ENCODE measurements at places on chromosomes 4 and X.

DNA sequence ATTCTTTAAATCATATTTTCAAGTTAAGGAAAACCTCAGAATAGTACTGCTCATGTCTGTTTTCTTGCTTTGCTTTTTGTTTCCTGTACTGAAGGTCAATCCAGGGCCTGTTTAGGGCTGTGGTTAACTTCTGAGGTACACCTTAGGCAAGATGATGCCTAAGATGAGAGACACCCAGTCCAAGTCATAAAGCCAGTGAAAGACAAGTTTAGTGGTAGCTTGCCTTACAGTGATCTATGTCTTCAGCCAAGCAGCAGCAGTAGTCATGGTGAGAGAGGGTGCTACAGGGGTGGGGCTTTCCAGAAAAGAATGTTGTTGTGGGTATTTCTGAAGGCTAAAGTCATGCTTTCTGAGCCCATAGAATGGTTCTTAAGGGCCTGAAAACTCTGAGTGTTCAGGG is 173.7 kb downstream of the VSIG4 start:
- no peak for DNase-seq

- DNase-seq, result no peak
These were observed 9.3 kb upstream of the CPE start for GRCh38 chr4:165369522-165369921.

- DNase-seq, result no peak
These were observed 211.3 kb downstream of the PALLD start for GRCh38 chr4:168708108-168708507.

GRCh38 chrX:123432361-123433150 is 248.5 kb downstream of the GRIA3 start:
- DNase-seq, result no peak

DNA sequence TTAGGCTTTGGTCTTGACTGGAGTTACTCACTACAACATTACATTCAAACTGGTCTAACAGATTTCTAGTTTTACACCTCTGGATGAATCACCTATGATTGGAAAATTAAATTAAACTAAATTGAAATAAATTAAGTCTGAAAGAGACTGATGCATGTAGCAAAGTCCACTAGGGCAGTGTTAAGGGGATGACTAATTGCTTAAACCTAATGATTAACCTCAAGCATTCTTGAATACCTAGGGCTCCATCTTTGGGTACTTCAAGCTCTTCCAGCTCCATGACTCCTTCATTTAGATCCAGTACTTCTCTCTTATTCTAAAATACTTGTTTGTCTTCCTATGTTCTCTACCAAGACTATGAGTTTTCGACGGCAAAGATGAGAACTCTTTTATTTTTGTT is 86.8 kb downstream of the SH2D1A start:
- DNase-seq, result no peak

GRCh38 chr4:16083241-16084191 is at the start of gene PROM1:
Gene PROM1, minus strand, starts transcription at chr4:16084023. Its CDS starts 8,117 bp downstream, at chr4:16075906.
- DNase-seq, result peak; percentile 84

DNA sequence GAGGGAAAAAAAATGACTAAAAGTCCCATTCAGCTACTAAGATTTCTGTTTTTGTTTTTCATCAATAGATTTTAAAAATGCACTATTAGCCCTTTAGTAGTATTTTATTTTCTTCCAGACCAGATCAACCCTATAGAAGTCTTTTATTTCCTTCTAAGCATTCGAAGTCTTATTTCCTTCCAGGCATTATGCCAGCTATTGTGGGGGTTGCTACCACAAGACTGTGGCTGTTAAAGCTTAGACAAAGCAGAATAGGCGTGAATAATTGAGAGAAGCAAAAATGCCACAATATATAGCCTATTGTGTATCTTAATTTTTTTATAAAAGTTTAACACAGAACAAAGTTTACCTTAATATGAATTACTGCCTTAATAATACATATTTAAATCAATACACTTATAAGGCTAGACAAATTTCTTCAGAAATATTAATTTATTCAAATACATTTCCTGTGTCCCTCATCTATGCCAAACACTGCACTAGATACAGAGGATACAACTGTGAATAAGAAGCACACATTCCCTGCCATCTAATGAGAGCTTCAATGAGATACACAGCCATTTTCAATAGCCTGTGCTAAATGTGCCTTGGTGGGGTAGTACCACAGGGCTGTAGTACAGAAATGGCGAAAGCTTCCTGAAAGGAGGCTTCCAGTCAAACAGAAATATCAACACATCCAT is 33.1 kb downstream of the SLC10A7 start:
- peak; percentile 31 for DNase-seq

DNA sequence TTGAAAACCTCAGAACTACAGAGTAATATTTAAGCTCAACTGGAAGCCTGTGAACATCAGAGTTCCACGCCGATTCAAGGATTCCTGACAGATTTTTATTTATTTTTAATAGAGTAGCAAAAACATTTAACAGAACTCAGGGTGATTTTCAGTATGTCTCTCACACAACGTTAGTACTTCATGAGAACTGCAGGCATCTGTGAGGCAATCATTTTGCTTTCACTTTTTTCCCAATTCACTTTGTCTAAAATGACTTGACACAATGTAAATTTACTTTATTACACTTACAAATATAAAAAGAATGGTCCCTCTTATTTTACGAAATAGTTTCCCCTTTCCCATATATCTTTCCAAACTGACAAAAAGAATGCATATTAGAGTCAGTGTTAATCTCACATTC is 869.5 kb upstream of the EPHA5 start:
- no peak for DNase-seq

DNA sequence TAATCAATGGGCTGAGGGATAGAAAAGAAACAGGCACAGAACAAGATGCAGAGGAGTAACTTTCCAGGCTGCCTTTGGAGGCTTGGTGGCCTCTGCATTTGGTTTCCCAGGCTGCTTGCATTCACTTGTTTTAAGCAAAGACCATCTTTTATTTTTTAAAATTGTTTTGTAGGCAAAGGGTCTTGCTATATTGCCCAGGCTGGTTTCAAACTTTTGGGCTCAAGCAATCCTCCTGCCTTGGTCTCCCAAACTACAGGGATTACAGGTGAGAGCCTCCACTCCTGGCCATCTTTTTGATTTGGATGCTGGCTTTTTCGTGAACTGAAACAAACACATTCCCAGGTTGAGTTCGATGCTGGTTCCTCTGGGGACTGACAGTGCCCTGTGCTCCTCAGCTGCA is 74.1 kb downstream of the SLC9A6 start:
- DNase-seq, result no peak

- DNase-seq, result no peak
These were observed 74.4 kb upstream of the PLAC1 start for GRCh38 chrX:134732676-134733075.

DNA sequence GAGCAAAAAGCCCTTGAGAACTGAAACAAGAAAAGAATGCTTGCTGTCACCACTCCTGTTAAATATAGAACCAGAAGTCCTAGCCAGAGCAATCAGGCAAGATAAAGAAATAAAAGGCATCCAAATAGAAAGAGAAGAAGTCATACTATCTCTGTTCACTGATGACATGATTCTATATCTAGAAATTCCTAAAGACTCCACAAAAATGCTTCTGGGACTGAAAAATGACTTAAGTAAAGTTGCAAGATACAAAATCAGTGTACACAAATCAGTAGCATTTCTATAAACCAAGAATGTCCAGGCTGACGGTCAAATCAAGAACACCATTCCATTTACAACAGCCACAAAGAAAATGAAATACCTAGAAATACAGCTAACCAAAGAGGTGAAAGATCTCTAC is 552.7 kb upstream of the SLIT2 start:
- no peak for DNase-seq

- DNase-seq, result no peak
These were observed 44.6 kb downstream of the RAB33A start for GRCh38 chrX:130216320-130216719.

GRCh38 chr4:15413010-15413622 is 14.7 kb upstream of the C1QTNF7 start:
- DNase-seq, result no peak

GRCh38 chr4:58214376-58214775 is 1104.2 kb upstream of the IGFBP7 start:
- no peak for DNase-seq

- DNase-seq, result no peak
These were observed 523.0 kb downstream of the ANKRD50 start for GRCh38 chr4:124189545-124189944.

GRCh38 chr4:105934386-105934785 is 39.1 kb downstream of the NPNT start:
- no peak for DNase-seq

DNA sequence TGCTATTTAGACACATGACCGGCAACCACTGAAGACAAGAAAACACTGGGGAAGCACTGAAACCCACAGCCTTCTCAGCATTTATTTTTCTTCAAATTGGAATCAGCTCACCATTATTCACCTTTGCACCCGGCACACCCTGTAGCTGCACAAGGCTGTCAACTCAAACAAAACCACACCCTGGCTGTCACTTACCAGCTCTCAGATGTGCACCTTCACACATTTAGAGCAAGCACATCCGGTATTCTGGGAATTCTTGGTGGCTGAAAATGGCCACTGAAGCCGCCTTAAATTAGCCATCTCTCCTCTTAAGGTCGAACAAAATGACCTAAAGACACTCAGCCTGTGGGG is 5.9 kb downstream of the ZFYVE28 start:
- no peak for DNase-seq

- DNase-seq, result no peak
These were observed 226.6 kb downstream of the NLGN4X start for GRCh38 chrX:6002056-6002455.

- DNase-seq, result no peak
These were observed 14.4 kb downstream of the OGT start for GRCh38 chrX:71547339-71547738.

- peak; percentile 61 for DNase-seq
These were observed 68.4 kb downstream of the MID2 start for GRCh38 chrX:107894038-107894437.

DNA sequence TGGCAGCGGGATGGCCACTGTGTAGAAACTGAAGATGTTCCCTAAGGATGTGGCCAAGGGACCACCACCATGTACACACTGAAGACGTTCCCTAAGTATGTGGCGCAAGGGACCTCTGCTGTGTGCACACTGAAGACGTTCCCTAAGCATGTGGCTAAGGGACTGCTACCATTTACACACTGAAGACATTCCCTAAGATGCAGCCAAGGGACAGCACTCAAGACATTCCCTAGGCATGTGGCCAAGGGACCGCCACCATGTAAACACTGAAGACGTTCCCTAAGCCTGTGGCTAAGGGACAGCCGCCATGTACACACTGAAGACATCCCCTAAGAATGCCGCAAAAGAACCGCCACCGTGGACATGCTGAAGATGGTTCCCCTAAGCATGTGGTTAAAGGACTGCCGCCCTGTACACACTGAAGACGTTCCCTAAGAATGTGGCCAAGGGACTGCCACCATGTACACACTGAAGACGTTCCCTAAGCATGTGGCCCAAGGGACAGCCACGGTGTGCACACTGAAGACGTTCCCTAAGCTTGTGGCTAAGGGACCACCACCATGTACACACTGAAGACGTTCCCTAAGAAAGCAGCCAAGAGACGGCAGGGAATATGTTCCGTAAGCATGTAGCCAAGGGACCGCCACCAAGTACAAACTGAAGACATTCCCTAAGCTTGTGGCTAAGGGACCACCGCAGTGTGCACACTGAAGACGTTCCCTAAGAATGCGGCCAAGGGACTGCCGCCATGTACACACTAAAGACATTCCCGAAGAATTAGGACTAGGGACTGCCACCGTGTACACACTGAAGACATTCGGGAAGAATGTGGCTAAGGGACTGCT is 43.3 kb downstream of the DHRSX start:
- DNase-seq, result no peak

GRCh38 chr4:189785257-189785656 is 155.4 kb upstream of the FRG1 start:
- no peak for DNase-seq

DNA sequence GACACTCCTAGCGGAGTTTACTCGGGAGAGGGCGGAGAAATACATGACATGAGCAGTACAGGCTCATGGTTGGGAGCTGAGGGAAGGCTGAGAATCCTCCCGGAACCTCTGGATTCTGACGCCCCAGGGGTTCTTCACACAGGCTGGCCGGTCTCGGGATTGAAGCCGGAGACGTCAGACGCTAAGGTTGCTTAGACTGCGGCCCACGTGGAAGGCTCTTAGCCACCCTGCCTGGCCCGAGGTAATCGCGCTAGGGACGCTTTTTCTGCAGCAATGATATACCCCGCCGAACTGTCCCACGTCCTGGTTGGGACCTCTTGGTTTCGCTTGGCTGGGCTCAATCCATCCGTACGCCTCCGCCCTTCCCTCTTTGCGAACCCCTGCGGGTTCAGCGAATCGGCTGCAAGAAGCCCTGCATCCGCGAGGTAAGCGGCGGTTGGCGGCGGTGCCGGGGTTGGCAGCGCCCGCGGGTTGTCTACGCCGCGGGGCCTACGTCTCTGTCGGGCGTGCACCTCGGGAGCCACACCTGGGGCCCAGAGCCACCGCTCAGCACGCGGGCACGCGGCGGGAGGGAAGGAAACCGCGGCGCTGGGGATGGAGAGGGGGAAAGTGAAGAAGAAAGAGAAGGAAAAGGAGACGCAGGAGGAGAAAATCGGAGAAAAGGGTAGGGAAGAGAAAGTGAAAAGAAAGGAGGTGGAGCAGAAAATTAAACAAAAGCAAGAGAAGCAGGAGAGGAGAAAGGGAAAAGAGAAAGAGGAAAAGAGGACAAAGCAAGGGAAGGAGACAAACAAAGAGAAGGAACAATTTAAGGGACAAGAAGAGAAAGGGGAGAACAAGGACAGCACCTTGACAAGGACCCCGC is at the start of gene ARL9:
Gene ARL9, plus strand, starts transcription at position 523 of the 862 bp plus-strand sequence. Its CDS starts 72 bp downstream, at position 595.
- DNase-seq, result peak; percentile 37

DNA sequence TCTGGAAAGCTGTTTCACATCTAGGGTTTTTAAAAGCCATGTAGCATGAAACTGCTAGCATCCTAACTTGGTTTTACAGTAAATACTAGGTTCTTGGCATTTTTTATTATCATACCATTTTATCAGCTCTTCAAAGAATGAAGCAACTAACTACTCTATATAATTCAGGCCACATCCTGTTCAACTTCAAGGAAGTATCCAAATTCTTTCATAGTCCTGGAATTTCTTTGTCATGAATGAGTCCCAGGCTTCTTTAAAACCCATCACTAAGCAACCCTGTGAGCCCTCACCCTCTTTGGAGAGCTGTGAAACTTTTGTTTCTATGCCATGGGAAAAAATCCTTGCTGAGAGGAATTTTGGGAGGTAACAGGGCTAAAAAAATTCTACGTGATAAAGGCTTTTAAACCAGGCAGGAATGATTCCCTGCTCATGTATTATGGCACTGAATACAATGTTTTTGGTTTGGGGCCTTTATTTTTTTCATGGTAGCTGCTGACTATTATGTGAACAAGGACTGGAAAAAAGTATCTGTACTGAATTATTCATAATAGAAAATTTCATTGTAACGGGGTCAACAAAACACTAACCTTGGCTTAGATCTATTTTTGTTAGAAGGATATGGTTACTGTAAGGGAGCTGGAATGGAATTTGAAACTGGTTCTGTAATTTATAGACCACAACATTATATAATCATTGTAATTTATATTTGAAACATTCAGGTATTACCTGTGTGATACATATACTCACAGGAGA is 164.9 kb downstream of the DCTD start:
- no peak for DNase-seq

Measured in hematopoietic multipotent progenitor cell (in vitro differentiated cells).